ENCODE measurements at places on chromosomes 4 and X. TPM values are rescaled to one million over a fixed set of nuclear protein-coding genes. Genes with fewer than 3 reads are reported as not detected.

ABCB7 gene
- 52.6 TPM for total RNA-seq

IGSF1 gene
- not detected for total RNA-seq

ANOS1 gene
- not detected for total RNA-seq

CLDN34 gene
- not detected for total RNA-seq

HMX1 gene
- not detected for total RNA-seq

C4orf54 gene
- total RNA-seq = not detected

NMU gene
- not detected for total RNA-seq

GPR82 gene
- 0.05 TPM for total RNA-seq

NPNT gene
- not detected for total RNA-seq

DMRTC1B gene
- 0.18 TPM for total RNA-seq

GAGE12J gene
- not detected for total RNA-seq

TLR7 gene
- total RNA-seq = 0.04 TPM

CT45A3 gene
- total RNA-seq = not detected

ODAPH gene
- not detected for total RNA-seq

MORC4 gene
- 9.3 TPM for total RNA-seq

CENPC gene
- 33.1 TPM for total RNA-seq

RGN gene
- not detected for total RNA-seq

S100G gene
- not detected for total RNA-seq

BANK1 gene
- total RNA-seq = not detected

- no peak for DNase-seq
These were observed 77.7 kb upstream of the PSAPL1 start for GRCh38 chr4:7512428-7512827.

GRCh38 chrX:65098851-65099250 is 122.6 kb upstream of the ZC4H2 start:
- no peak for DNase-seq

GRCh38 chrX:97854086-97854485 is 970.4 kb downstream of the RPA4 start:
- DNase-seq = no peak

GRCh38 chrX:17769701-17770269 is 32.5 kb downstream of the SCML1 start:
- DNase-seq = peak; percentile 17

DNA sequence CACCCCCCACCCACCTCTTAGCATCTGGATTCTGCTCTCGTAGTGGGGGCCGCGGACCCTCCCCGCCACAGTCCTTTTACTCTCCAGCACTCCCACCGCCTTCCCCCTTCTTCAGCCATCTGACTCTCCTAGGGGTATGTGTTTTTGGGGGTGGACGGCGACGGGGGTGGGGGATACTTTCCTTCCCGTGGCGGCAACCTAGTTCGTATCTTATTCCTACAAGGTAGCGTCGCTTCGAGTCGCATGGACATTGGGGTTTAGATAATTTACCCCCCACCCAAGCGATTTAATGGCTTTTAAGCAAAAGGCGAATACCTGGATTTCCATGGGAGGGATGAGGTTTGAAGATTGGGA is 1.3 kb upstream of the BCORL1 start:
- no peak for DNase-seq

DNA sequence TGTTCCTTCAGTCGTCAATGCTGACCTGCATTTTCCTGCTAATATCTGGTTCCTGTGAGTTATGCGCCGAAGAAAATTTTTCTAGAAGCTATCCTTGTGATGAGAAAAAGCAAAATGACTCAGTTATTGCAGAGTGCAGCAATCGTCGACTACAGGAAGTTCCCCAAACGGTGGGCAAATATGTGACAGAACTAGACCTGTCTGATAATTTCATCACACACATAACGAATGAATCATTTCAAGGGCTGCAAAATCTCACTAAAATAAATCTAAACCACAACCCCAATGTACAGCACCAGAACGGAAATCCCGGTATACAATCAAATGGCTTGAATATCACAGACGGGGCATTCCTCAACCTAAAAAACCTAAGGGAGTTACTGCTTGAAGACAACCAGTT is 12.6 kb downstream of the TLR8 start:
- no peak for DNase-seq

DNA sequence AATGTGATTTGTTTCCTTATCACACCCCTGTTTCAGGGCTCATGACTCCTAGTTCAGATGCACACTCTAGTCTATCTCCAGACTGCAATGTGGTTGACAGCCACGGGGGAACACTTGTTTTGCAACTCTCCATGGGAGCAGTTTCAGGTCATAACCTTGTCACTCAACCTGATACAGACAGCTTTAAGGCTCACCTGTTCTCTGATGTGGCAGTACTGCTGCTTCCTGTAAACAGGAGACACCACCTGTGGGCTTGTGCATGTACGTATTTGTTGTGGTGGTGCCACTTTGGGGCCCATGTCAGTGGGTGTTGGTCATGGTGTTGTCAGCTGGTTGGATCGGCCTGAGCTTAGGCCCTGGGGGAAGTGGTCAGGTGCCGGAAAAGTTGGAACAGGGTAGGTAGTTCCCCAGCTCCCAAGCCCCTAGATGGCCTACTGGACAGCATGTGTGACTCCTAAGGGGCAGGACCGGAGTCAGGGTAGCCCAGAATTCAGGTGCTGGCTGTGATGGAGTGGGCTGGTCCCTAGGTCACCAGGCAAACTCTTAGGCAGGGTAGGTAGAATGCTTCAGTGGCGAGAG is 46.2 kb downstream of the FAM9B start:
- peak; percentile 44 for DNase-seq

- no peak for DNase-seq
These were observed 984.6 kb upstream of the TENM3 start for GRCh38 chr4:181258569-181258968.

DNA sequence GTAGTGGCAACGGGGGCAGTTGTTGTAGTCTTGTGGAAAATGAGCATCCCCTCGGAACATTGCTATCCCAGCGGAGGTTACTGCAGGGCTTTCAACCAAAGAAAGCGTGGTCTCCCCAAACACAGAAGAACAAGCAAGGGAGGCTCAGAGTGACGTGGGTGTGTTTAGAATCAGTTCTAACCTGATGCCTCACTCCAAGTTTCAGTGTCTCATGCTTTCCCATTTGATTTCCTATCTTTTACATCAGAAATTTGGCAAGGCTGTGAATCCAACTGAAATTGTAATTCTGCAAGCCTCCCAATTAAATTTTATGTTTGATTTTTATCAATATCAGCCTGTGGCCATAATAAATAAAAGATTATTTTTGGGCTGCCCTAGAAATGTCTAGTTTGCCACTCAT is 156.1 kb upstream of the LNX1 start:
- DNase-seq = no peak

GRCh38 chr4:23441530-23442069 is 448.2 kb downstream of the PPARGC1A start:
- no peak for DNase-seq

- no peak for DNase-seq
These were observed 22.2 kb downstream of the CYBB start for GRCh38 chrX:37802028-37802427.

- DNase-seq = peak; percentile 24
These were observed 1.8 kb downstream of the FGF5 start for GRCh38 chr4:80268081-80268823.

- no peak for DNase-seq
These were observed 16.3 kb downstream of the RBMX2 start for GRCh38 chrX:130418066-130418465.

GRCh38 chr4:101792056-101792590 is 1.6 kb downstream of the BANK1 start:
- no peak for DNase-seq

DNA sequence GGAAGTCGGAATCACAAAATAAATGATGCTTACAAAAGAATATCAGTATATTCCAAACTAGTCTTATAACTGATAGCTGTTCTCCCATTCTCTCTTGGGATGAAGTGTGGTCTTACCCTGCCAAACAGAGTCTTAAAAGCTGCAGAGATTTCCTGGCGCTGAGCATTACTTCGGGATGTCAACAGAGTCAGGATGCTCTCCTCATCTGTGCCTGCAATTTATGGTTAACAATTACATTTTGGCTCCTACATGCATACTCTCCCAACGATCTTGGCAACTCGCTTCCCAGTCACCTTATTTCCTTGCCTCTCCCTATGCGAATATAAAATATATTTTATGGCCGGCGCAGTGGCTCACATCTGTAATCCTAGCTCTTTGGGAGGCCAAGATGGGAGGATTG is 12.2 kb downstream of the ANXA5 start:
- DNase-seq = no peak

GRCh38 chr4:41324861-41325260 is 68.1 kb downstream of the UCHL1 start:
- no peak for DNase-seq

DNA sequence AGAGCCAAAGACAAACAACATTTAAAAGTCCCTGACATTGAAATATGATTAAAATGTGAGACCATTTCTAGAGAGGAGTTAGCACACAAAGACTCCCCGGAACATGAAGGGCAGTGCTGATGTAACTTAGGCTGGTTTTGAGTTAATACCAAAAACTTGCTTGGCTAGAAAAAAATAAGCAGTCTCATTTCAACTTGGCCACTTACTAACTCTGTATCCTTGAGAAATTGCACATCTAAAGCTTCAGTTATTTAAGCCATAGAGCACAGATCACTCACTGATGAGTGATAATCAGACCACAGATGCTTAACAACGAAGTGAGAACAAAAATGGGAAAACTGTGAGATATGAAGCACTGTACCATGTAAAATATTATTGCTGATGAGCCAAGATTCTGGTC is 65.9 kb upstream of the MAOA start:
- no peak for DNase-seq

GRCh38 chr4:85496933-85497332 is 22.0 kb downstream of the ARHGAP24 start:
- DNase-seq = no peak

- DNase-seq = no peak
These were observed 787 bp upstream of the TMSB15A start for GRCh38 chrX:102517326-102517725.

DNA sequence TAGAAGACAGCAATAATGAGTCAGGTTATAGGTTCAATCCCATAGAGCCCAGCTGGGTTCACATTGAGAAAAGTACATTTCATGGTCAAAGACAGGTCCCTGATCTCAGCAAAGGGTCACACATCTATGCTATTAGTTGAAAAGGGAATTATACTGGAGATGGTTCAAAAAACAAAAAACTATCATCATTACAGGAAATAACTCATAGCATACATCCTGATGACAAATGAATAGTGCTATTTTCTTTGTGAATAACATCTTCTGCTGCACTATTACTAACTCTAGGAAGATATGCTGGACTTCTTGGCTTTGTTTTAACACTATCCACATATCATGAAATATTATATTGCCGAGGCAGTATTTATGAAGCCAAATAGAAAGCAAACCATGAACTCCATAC is 202.5 kb upstream of the MAB21L2 start:
- DNase-seq = no peak

GRCh38 chr4:178026999-178027398 is 584.8 kb upstream of the AGA start:
- DNase-seq = no peak

- DNase-seq = no peak
These were observed 607.8 kb upstream of the HS3ST1 start for GRCh38 chr4:12036450-12036849.

DNA sequence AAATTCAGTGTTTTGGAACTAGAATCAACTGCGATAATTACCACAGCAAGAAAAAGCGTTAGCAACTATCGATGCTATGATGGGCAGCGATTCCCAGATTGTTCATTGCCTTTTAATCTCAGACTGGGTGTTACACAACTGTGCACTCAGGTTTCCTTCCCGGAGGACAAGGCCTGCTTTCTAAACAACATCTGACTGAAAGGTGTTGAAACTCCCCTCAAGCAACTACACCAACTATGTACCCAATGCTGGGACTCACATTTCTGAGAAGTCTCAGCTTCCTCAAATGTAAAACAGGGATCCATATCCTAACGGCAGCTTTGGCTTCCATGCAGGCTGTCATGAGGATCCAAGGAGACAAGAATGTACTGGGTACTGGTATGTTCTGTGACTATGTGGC is 8.2 kb downstream of the GABRE start:
- no peak for DNase-seq

- DNase-seq = no peak
These were observed 18.2 kb downstream of the RGS12 start for GRCh38 chr4:3311095-3311372.

DNA sequence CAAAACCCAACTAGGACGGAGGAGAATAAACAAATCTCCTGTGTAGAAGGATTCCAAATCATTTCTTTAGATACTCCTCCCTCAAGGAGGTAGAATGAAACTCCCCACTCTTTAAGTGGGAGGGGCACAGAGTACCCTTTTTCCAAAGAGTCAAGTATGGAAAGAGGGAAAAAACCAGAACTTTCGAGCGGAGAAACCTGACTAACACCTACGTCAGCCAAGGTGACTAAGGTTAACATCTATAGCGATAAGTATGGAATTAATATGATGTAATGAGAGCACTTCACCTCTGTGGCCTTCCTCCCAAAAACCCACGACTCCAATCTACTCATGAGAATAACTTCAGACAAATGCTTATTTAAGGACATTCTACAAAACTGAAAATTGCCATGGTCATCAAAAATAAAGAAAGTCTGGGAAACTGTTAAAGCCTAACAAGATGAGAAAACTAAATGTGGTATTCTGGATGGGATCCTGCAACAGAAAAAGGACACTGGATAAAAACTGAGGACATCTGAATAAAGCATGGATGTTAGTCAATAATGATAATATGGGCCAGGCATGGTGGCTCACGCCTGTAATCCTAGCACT is 157.0 kb upstream of the MAP3K15 start:
- DNase-seq = no peak

- no peak for DNase-seq
These were observed 88.9 kb upstream of the CLDN34 start for GRCh38 chrX:9878146-9878820.

DNA sequence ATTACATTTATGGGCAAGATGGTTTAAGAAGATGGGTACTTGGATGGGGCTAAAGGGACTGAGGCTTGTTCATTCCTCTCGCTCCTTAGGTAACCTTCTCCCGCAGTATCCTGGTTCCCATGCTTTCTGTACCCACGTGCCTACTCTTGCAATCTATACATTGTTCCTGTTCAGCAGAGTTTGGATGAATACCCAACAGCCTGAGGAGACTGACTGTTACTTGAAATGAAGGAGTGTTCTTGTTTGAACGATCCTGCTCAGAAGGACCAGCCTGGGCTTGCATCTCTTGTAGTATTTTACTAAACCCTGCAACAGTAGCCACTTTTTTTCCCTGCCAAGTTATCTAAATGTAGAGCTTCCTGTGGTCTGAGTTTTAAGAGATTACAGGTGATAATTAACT is 33.7 kb upstream of the ADH6 start:
- no peak for DNase-seq

DNA sequence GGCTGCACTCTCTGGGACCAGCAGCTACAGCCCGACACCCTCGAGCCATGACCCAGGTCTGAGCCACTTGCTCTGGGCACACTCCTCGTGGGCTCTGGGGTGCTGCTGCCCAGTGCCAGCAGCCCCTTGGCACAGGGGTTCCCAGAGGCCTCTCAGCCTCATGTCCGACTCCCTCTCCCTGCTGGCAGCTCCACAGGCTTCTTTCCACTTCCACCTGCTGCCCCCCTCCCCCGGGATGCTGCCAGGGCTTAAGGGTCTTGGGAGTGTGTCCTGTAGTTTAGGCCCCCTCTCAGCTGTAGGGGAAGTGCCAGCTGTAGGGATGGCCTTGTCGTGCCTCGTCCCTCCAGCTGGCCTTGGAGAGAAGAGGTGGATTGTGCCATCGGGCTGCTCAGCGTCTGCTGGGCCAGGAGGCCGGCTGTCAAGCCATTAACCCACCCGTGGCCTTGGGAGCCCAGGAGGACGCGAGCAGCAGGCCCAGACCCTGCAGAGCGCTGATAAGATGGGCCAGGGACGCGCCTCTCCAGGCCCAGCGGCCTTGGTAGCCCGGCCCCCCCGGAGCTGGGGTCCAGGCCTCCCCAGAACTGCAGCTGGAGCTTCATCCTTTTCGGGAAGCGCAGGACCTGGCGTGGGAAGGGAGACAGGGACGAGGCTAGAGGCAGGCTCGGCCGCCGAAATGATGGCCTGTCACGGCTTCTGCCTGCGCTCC is 1.0 kb upstream of the USP27X start:
- DNase-seq = peak; percentile 6

Data from activated CD4-positive, alpha-beta T cell treated with anti-CD3 and anti-CD28 coated beads for 36 hours (primary cell).